Activated CD4-positive, alpha-beta T cell treated with anti-CD3 and anti-CD28 coated beads, Interleukin-2, amount 50 U/mL, for 4 hours (primary cell): ENCODE measurements at places on chromosomes 2 and 18.

DNA sequence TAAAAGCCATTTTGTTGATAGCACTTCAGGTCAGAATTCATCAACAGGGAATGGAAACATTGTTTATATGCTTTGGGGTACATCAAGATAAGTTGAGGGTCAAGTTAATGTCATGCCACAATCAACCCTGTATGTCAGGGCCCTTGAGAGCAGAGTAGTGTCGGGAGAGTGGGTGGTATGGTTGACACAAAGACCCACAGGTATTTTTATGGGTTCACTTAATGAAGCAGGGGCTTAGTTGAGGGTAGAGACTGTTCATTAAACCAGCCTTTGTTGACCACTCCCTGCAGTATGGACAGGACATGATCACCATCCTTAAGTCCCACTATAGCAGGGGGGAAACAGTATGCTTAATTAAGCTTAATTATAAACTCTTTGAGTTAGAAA lies 5.7 kb downstream of the RPL37A start:
- no peak for DNase-seq

- no peak for DNase-seq
Observed at GRCh38 chr18:1104181-1104881, 199.7 kb downstream of the ADCYAP1 start.

DNA sequence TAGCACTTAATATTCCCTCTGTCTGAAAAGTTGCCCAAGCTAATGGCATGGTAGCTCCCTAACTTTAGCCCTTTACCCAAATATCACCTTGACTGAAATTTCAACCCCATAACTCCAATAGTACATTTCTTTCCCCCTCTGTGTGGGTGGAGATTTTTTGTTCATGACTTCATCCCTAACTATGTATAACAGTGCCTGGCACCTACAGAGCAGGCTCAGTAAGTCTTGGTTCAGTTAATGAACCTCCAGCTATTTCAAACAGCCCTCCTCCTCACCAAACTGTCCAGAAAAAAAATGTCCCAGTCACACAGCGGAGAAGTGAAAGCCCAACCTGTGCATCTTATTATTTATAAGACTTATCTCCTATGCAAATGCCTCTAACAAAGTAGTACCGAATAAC lies 18.6 kb downstream of the BUB1 start:
- no peak for DNase-seq

- DNase-seq, result no peak
Observed at GRCh38 chr2:47664817-47665216, 118.1 kb upstream of the MSH6 start.

DNA sequence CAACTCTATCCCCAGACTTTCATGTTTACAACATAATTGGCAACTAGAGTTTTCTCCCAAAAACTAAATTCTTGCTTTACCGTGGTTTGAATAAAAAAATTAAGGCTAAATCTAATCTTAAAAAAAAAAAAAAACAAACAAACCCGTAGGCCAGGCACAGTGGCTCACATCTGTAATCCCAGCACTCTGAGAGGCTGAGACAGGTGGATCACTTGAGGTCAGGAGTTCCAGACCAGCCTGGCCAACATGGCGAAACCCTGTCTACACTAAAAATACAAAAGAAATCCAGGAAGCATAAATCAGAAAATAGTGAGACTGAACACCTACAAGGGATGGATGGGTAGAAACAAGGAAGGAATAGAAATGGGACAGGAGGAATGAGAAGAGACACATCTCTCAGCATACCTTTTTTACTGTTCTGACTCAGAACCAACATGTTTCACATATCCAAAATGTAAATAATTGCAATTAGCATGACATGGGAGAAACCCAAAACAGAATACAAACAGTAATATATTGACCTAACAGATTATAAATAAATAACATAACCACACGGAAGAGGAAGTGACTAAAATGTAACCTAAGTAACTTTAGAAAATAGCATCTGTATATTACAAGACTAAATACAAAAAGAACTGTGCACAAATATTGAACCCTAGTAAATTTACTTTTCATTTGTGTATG lies 17.5 kb downstream of the MGAT4A start:
- DNase-seq, result no peak

DNA sequence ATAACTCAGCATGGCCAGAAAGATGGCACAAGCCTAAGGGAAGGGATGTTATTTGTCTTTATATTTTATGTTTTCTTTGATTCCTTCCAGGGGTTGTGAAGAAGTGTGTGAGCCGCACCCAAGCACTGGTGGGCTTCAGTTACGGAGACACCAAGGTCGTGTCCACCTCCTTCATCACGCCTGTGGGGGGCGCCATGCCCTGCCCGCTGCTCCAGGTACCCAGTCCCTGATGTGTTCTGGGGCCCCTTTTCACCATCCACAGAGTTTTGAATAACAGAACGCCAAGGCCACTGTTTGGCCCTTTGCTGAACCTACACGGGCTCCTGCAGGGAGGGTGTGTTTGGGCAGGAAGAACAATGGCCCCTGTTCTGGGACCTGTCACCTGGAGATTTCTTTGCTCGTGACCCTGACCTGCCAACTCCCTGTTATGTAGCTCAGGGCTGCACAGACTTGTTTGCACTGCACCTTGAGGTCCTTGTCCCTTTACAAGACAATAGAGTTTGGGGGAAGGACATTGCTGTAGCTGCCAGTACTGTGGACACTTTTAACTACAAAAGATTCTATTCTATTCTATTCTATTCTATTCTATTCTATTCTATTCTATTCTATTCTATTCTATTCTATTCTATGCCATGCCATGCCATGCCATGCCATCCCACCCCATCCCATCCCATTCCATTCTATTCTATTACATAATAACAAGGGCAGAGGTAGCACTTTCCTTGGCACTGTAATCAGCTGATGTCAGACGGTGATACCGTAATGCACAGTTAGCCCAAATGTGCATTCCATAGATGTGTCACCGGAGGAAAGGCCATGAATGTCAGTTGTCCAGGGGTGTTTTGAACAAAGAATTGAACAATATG lies 48.2 kb upstream of the CNGA3 start:
- DNase-seq, result no peak

DNA sequence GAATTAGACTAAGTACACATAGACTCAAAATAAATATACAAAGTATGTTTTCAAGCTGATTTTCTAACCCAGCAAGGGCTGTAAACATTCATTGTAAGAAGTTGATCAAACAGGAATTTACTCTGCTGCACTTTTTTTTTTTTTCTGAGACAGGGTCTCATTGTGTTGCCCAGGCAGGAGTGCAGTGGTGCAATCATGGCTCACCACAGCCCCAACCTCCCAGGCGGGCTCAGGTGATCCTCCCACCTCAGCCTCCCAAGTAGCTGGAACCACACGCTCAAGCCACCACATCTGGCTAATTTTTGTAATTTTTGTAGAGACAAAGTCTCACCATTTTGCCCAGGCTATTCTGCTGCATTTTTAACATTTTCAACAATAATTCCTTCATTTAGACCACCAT lies 8.3 kb upstream of the CFLAR start:
- DNase-seq, result no peak

- DNase-seq, result no peak
Observed at GRCh38 chr2:182858671-182859070, 7.8 kb downstream of the FRZB start.

DNA sequence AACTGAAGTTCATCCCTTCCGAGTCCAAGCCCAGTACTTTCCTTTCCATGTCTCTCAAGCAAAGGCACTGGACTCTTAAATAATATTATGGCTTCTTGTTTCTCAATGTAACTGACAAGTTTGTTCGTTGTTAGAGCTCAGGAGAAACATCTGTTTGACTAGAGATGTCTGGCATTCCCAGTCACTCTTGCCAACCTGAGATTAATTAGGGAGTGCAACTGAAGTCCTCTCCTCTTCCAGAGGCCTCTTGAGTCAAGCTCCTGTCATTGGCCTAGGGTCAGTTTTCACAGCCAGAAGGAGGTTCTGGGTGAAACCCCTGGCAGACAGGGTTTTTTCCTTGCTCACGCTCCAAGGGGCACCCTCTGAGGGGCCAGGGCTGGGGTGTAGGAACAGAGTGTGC lies 196.1 kb downstream of the AGPS start:
- DNase-seq, result no peak

DNA sequence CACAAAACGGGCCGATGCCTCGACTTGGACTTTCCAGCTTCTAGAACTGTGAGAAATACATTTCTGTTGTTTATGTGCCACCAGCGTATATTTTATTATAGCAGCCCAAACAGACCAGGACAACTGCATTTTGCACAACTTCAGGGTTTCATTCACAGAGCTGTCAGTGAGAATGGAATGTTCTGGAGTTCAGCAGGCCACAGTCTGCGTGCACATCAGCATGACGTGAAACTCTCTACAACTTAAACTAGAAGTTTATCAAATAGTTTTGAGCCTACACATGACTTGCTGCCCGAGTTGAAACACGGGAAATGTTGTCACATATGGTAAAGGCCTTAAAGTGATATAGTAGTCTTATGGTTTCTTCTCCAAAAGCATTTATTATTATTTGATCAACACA lies 3.9 kb upstream of the TRIB2 start:
- no peak for DNase-seq

DNA sequence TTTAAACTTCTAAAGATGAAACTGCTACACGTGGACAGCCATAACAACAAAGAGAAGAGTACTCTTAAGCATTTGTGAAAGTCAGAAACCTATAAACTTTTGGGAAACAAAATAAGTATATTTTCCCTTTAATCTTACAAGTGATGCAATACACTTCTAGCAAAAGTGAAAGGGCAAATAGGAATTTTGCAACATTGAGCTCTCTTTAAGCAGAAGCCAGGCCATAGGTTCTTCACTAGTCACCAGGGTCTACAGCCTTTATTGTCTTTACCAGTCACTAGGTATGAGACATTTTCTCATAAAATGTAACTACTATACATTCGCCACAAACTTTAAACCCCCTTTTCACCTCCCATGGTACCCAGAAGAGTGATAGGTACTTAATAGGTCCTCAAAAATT lies 37.5 kb downstream of the SCN1A start:
- no peak for DNase-seq

GRCh38 chr2:100615471-100615870 lies 52.7 kb downstream of the PDCL3 start:
- DNase-seq, result no peak

- DNase-seq, result no peak
Observed at GRCh38 chr2:33873076-33873605, 274.0 kb upstream of the FAM98A start.

DNA sequence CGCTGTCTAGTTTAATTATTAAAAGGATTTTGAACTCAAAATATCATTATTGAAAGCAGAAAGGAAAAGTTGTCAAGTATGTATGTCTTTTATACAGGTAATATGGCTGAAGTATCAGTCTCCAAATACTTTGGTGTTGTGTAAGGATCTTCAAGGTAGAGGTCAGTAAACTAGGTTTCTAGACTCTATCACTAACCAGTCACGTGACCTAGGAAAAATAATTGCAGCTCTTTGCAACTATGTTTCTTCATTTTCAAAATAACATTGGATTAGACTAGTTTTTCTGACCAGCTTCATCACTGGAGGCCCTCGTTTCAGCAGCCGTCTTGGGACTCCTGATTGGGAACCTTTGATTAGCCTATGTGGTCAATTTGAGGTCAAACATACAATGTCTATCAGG lies 21.4 kb upstream of the MTX2 start:
- no peak for DNase-seq

- DNase-seq, result no peak
Observed at GRCh38 chr2:10157293-10157692, 34.8 kb downstream of the RRM2 start.

DNA sequence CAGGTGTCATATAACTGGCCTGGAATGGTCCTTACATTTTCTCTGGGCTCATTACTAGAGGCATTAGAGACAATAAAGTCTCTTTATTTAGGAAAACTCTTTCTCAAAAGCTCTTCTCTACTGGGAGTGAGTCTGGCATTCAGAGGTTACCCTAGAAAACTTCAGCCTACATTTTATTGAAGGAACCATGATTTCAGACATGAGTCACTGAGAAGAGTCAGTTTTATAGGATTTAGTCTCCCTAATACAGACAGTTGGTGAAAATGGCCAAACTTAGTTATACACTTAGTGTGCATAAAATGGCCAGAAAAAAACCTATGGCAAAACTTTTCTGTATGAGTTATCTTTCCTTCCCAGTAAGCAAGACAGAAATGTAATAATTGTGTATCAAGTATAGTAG lies 689.4 kb downstream of the ZEB2 start:
- no peak for DNase-seq

DNA sequence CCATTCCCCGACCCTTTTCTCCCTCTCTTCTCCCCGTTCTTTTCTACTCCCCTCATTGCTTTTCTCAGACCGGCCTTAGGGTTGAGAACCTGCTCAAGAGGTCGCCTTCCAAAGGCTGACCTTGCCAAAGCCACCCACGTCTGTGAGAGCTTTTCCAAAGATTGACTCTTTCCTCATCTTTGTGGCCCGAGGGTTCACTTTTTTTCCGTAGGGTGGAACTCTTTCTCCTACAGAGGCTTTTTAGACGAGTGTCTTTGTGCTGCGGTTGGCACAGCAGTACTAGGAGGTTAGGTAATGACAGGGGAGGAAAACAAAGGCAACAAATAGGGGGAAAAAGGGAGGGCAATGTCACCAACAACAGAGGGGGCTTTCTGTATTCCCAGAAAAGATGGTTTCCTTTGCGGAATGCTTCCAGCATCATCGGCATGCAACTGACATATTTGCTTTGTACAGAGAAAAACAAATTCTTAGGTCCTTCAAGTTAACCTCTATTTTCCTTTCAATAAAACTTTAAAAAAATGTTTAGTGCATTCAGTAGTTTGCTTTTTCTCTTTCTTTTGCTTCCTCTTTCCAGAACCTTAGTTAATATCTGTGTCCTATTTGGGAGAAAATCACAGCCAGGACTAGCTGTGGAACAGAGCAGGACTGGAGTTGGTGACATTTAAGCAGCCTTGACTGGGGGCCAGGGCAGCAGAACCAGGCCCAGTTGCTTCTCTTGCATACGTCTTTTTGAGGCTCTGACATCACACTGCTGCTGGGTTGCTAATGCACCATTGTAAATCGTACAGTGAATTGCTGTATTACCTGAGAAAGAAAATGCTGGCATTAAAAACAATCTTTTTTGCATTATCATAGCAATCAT lies 188.1 kb upstream of the FANCL start:
- DNase-seq, result no peak

GRCh38 chr18:58953627-58954026 lies 89.0 kb downstream of the ZNF532 start:
- no peak for DNase-seq

DNA sequence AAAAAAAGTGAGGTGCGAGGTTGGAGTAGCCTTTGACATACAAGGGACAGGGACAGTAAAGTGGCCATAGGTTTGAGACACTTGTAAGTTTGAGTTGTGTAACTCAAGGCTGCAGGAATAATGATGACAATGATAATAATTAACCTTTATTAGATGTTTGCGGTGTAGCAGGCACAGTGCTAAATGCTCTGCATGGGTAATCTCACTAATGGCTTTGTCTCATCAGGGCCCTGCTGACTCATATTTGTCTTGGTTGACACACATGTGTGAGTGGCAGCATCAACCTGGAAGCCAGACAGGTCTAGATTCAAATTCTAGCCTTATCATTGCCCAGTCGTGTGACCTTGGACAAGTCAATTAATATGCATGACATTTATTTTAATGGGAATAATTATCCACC lies 126.2 kb downstream of the FSHR start:
- no peak for DNase-seq

GRCh38 chr18:36888778-36889177 lies 59.9 kb downstream of the KIAA1328 start:
- no peak for DNase-seq

GRCh38 chr18:10121786-10122515 lies 208.1 kb downstream of the VAPA start:
- no peak for DNase-seq

- DNase-seq, result no peak
Observed at GRCh38 chr2:119005051-119005450, 63.1 kb downstream of the MARCO start.
